ENCODE measurements at places on chromosomes 6 and 20.

GRCh38 chr20:32820698-32821377, 1.1 kb downstream of the MAPRE1 start:
- H3K27me3 ChIP-seq: no peaks in the 10 kb centered on the region
- peaks cover 32% of the 10 kb centered on the region for H3K4me1 ChIP-seq
- peak overlapping the region; percentile 95 for H3K4me3 ChIP-seq

- peaks cover 11% of the 10 kb centered on the region for H3K4me1 ChIP-seq
- H3K27me3 ChIP-seq: no peaks in the 10 kb centered on the region
- peak overlapping the region; percentile 0 for H3K27ac ChIP-seq
- DNase-seq: no peak
- peak overlapping the region; percentile 19 for H3K4me3 ChIP-seq
- no peaks in the 10 kb centered on the region for H3K36me3 ChIP-seq
Measured at GRCh38 chr6:124888581-124889371, 73.5 kb upstream of the RNF217 start.

- H3K4me3 ChIP-seq: no peak overlapping the region
- no peaks in the 10 kb centered on the region for H3K27me3 ChIP-seq
- no peaks in the 10 kb centered on the region for H3K36me3 ChIP-seq
- no peak for DNase-seq
Measured at GRCh38 chr6:37987018-37987417, 167.5 kb downstream of the ZFAND3 start.

GRCh38 chr6:111718326-111718725, 112.6 kb upstream of the TRAF3IP2 start:
- H3K27ac ChIP-seq: no peak overlapping the region
- DNase-seq: no peak
- peaks cover 89% of the 10 kb centered on the region for H3K36me3 ChIP-seq
- H3K4me3 ChIP-seq: no peak overlapping the region
- H3K4me1 ChIP-seq: peaks cover 54% of the 10 kb centered on the region
- H3K27me3 ChIP-seq: no peaks in the 10 kb centered on the region

GRCh38 chr6:45437439-45437815, 59.7 kb upstream of the SUPT3H start:
- H3K27ac ChIP-seq: peak overlapping the region; percentile 98
- peaks cover 85% of the 10 kb centered on the region for H3K4me1 ChIP-seq
- H3K36me3 ChIP-seq: peaks cover 87% of the 10 kb centered on the region
- no peaks in the 10 kb centered on the region for H3K27me3 ChIP-seq

DNA sequence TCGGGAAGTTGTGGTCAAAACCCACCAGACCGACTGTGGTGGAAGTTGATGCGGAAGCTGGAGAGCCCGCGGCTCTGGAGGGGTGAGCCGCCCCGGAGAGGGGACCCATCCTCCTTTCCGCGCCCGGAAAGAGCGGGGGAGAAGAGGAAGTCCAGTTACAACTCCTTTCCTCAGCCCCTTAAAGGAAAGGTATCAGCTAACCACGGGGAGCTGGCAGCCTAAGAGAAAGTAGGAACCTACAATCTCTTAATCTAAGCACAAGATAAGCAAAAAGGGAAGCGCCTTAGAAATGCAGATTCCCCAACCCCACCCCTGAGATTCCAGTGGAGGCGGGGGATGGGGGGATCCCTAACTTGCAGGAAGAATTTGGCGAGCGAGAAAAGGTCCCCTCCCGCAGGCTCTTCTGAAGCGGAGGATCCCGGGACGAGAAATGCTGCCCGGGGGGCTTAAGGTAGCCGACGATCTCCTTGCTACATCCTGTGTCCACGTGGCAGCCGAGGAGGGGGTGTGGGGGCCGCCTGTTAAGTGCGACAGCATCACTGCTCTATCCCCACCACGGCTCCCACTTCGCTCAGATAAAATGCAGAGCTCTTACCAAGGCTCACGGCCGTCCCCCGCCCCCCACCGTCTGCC, 87.5 kb downstream of the ZFP64 start:
- peaks cover 12% of the 10 kb centered on the region for H3K4me1 ChIP-seq
- no peaks in the 10 kb centered on the region for H3K36me3 ChIP-seq
- H3K4me3 ChIP-seq: peak overlapping the region; percentile 45
- H3K27me3 ChIP-seq: peaks cover 53% of the 10 kb centered on the region
- no peak overlapping the region for H3K27ac ChIP-seq

- peaks cover 50% of the 10 kb centered on the region for H3K4me1 ChIP-seq
- H3K36me3 ChIP-seq: peaks cover 12% of the 10 kb centered on the region
- H3K27me3 ChIP-seq: no peaks in the 10 kb centered on the region
- H3K27ac ChIP-seq: peak overlapping the region; percentile 19
- no peak overlapping the region for H3K4me3 ChIP-seq
- DNase-seq: no peak
Measured at GRCh38 chr6:42407379-42407778, 44.3 kb downstream of the TRERF1 start.

- no peak overlapping the region for H3K4me3 ChIP-seq
- no peak overlapping the region for H3K27ac ChIP-seq
- H3K4me1 ChIP-seq: no peaks in the 10 kb centered on the region
- H3K27me3 ChIP-seq: no peaks in the 10 kb centered on the region
- DNase-seq: no peak
- no peaks in the 10 kb centered on the region for H3K36me3 ChIP-seq
Measured at GRCh38 chr20:22464312-22465003, 119.9 kb downstream of the FOXA2 start.

- DNase-seq: no peak
- no peak overlapping the region for H3K4me3 ChIP-seq
- H3K4me1 ChIP-seq: no peaks in the 10 kb centered on the region
- no peak overlapping the region for H3K27ac ChIP-seq
- peaks cover 5% of the 10 kb centered on the region for H3K27me3 ChIP-seq
- H3K36me3 ChIP-seq: no peaks in the 10 kb centered on the region
Measured at GRCh38 chr20:47754946-47755652, 30.2 kb downstream of the SULF2 start.

- DNase-seq: no peak
- H3K36me3 ChIP-seq: no peaks in the 10 kb centered on the region
- H3K27ac ChIP-seq: no peak overlapping the region
- no peaks in the 10 kb centered on the region for H3K4me1 ChIP-seq
- no peaks in the 10 kb centered on the region for H3K27me3 ChIP-seq
Measured at GRCh38 chr20:11676630-11677287, 240.9 kb upstream of the BTBD3 start.

DNA sequence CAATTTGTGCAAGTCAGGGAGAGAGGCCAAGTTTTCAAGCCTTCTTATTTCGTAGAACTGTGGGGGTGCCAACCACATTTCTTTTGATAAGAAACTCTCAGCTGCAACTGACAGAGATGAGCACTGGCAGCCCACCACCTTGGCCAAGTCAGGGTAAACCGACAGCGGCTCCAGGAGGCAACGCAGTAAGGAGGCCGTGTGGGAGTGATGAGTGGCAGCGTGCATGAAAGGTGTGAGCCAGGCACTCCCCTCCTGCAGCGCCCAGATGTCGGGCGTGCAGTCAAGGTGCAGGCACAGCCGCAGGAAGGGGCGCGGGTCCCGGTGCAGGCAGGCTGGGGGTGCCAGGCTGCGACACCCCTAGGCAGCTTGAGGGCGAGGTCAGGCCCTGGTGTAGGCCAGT, 49.2 kb upstream of the HDAC2 start:
- no peak overlapping the region for H3K27ac ChIP-seq
- H3K36me3 ChIP-seq: no peaks in the 10 kb centered on the region
- H3K27me3 ChIP-seq: peaks cover 8% of the 10 kb centered on the region

DNA sequence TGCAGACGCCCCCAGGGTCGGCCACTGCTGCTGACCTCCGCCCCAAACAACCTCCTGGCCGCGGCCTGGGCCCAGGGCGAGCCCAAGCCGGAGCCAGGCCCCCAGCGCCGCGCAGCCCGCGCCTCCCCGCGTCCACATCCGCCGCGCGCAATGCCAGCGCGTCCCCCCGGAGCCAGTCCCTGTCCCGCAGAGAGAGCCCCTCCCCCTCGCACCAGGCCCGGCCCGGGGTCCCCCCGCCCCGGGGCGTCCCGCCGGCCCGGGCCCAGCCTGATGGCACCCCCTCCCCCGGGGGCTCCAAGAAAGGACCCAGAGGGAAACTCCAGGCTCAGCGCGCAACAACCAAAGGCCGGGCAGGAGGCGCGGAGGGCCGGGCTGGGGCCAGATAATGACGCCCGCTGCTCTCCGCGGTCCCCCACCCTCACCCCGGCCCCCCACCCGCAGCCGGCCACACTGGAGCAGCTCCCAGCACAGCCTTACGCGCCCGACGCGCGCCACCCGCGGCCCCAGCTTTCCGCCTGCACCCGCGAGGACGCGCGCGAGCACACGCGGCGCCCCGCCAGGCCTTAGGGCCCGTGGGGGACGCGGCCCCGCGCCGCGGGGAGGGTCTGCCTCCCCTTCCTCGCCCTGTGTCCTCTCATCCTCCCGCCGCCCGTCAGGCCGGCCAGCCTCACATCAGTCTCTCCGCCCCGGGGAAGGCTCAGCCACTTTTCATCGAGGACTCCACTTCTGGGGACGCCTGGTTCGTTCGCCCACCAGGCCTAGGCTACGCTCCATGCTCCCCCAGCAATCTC, 12.9 kb upstream of the SLC22A7 start:
- peaks cover 32% of the 10 kb centered on the region for H3K27me3 ChIP-seq
- no peak overlapping the region for H3K4me3 ChIP-seq
- H3K27ac ChIP-seq: no peak overlapping the region
- no peaks in the 10 kb centered on the region for H3K36me3 ChIP-seq
- no peaks in the 10 kb centered on the region for H3K4me1 ChIP-seq

GRCh38 chr20:50932691-50933280, 1.5 kb upstream of the ADNP start:
- DNase-seq: no peak
- peak overlapping the region; percentile 81 for H3K27ac ChIP-seq
- peaks cover 22% of the 10 kb centered on the region for H3K4me1 ChIP-seq
- peaks cover 61% of the 10 kb centered on the region for H3K36me3 ChIP-seq
- peak overlapping the region; percentile 62 for H3K4me3 ChIP-seq

DNA sequence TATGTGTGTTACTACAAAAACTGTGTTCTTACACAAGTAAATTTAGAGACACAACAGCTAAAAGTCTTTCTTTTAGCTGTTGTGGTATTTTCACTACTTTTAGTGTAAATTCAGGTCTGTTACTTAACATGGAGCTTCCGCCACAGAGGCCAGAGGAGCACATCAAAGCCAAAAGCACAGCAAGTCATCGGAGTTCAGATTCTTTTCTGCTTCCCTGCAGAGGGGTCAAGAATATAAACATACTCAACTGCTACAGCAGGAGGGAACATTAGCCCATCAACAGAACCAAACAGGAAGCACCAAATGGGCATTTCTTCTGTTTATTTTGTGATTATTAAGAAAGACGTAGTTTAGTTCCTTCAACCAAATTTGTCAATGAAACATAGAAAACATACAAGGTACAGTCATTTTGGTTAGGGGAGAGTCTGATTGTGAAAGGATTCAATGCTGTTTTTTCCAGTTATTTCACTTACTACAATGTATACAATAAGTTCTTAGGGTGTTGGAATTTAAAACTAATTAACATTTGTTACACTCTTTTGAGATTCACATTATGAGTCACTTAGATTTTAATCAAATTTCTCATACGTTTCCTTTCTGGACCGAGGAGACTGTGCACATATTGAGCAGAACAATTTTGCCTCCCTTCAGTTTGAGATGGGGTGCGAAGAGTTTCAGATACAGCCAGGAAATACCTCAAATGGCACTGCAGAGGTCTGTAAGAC, 42.8 kb upstream of the DSE start:
- peaks cover 5% of the 10 kb centered on the region for H3K27me3 ChIP-seq
- no peak for DNase-seq
- no peak overlapping the region for H3K4me3 ChIP-seq

GRCh38 chr20:54416770-54417169, 58.6 kb upstream of the DOK5 start:
- DNase-seq: no peak
- no peaks in the 10 kb centered on the region for H3K27me3 ChIP-seq

DNA sequence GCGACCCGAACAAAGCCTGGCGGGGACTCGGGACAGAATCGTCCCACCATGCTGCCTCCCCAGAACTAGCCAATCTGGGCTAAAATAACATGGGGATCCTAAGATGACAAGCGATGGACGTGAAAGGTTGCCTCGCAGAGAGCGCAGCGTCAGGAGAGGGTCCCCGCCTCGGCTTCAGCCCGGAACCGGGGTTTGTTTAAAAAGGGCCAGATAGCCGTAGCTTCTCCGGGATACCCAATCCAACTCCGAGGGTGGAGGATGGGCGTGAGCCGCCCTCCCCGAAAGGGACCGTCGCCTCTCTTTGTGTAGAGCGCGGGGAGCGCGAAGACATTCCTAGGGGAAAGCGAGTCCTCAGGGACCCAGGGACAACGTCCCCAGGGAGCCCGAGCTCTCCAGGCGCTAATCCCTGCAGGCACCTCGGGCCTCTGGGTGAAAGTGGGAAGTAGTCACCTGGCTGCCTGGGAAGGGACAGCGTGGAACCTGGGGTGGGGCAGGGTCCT, 643 bp downstream of the CD24 start:
- peak overlapping the region; percentile 75 for H3K4me3 ChIP-seq
- H3K27me3 ChIP-seq: peaks cover 65% of the 10 kb centered on the region
- no peaks in the 10 kb centered on the region for H3K36me3 ChIP-seq
- no peak overlapping the region for H3K27ac ChIP-seq
- no peak for DNase-seq

DNA sequence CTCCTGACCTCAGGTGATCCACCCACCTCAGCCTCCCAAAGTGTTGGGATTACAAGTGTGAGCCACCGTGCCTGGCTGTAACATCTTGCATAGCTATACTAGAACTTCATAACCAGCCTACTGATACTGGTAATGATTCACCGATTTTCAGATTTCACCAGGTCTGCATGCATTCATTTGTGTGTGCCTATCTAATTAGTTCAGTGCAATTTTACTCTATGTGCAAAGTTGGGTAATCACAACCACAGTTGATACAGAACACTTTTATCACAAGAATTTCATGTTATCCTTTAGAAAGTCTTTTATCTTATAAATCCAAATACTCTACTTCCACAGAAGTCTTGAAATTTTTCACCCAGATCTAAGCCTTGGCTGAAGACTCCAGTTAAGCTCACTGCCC, 22.2 kb downstream of the FASTKD5 start:
- H3K36me3 ChIP-seq: peaks cover 14% of the 10 kb centered on the region
- no peaks in the 10 kb centered on the region for H3K27me3 ChIP-seq
- no peak for DNase-seq
- H3K4me1 ChIP-seq: peaks cover 4% of the 10 kb centered on the region
- H3K27ac ChIP-seq: no peak overlapping the region

- H3K4me3 ChIP-seq: no peak overlapping the region
- peaks cover 6% of the 10 kb centered on the region for H3K27me3 ChIP-seq
- DNase-seq: no peak
- H3K36me3 ChIP-seq: no peaks in the 10 kb centered on the region
- no peaks in the 10 kb centered on the region for H3K4me1 ChIP-seq
- H3K27ac ChIP-seq: no peak overlapping the region
Measured at GRCh38 chr20:35568645-35569044, 26.8 kb downstream of the ERGIC3 start.

GRCh38 chr20:1934721-1935573, 39.7 kb downstream of the SIRPA start:
- DNase-seq: no peak
- H3K36me3 ChIP-seq: no peaks in the 10 kb centered on the region
- H3K4me3 ChIP-seq: no peak overlapping the region
- H3K27me3 ChIP-seq: no peaks in the 10 kb centered on the region
- no peaks in the 10 kb centered on the region for H3K4me1 ChIP-seq

- H3K27ac ChIP-seq: peak overlapping the region; percentile 43
- H3K4me1 ChIP-seq: peaks cover 23% of the 10 kb centered on the region
- no peak overlapping the region for H3K4me3 ChIP-seq
- no peaks in the 10 kb centered on the region for H3K36me3 ChIP-seq
- peak; percentile 43 for DNase-seq
Measured at GRCh38 chr6:41705996-41706835, 29.2 kb downstream of the TFEB start.
